ENCODE measurements at places on chromosomes 12 and 14.

DNA sequence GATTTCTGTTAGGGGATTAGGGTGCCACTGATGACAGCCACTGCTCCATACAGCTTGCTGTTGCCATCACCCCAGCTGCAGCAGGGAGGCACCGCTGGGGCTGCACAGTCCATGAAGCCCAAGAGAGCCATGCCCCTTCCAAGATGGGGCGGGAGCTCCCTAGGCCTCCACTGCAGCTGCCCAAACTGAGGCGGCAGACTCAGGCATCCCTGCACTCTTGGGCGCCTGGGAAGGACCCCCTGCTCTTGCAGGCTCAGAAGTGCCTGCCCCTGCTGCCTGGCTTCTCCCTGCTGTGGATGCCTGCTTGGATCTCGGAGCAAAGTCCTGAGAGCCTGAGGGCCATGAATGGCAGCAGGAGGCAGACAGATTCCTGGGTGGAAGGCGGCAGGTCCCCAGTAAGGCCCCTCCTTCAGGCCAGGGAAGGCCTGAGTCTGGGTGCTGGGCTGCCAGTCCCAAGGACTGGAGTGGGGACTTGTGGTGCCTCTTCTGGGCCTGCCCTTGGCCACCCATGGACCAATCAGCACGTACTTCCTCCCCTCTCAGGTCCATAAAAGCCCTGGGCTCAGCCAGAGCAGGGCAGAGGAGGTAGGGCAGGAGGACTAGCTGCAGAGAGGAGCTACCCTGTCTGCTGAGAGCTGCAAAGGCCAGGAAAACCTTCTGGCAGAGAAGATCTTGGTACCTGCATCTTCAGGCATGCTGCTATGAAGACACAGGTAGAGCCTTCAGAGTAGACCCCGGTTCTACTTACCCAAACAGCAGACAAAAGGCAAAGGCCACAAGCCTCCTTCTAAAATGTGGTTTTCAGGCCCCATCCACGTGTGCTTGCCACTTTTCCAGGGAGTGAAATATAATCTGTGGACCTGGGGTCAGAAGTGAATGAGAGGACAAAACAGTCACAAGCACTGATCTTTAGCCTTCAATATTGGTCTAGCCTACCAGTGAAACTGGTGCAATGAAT, 30.0 kb upstream of the STK38L start:
- no peak for DNase-seq

GRCh38 chr14:67820428-67820971, 921 bp downstream of the RAD51B start:
- DNase-seq: no peak

DNA sequence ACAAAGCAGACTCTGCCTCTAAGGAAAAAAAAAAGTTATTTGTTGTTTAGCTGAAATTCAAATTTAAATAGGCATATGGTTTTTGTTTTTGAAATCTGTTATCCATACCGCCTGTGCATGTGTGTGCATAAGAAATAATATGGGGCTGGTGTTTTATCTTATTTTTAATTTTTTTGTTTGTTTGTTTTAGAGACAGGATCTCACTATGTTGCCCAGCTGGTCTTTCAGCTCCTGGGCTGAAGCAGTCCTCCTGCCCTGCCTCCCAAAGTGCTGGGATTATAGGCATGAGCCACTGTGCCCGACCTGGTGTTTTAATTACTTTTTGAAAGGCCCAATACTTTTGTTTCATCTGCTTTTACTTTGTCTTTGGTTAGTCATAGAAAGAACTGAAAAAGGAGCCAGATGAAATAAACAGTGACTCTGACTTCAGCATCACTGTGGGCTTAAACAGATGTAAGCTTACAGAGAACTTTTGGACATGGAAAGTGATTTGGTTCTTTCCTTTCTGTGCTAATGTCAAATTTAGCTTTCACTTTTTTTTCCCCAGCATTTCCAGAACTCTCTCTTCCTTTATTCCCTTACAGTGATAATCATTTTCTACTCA, 37.2 kb downstream of the SUPT16H start:
- DNase-seq: no peak

DNA sequence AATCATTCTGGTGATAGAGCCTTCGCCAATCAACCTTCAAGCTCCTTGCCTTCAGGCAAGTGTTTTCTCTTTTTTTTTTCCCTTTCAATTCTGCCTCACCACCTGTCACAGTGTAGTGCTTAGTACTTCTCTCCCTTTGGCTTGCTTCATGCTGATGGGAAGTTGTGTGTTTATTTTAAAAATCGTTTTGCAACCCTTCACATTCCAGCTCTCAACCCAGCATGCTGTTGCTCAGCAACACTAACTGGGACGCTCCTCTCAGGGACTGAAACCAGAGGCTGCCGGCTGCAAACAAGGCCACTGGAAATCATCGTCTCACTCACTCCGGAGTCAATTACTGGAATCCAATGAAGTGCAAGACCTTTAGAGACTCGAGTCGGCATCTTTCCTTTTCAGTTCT, 342.7 kb downstream of the PRKD1 start:
- DNase-seq: peak; percentile 5

GRCh38 chr12:3170423-3171194, 93.4 kb downstream of the TSPAN9 start:
- DNase-seq: no peak

DNA sequence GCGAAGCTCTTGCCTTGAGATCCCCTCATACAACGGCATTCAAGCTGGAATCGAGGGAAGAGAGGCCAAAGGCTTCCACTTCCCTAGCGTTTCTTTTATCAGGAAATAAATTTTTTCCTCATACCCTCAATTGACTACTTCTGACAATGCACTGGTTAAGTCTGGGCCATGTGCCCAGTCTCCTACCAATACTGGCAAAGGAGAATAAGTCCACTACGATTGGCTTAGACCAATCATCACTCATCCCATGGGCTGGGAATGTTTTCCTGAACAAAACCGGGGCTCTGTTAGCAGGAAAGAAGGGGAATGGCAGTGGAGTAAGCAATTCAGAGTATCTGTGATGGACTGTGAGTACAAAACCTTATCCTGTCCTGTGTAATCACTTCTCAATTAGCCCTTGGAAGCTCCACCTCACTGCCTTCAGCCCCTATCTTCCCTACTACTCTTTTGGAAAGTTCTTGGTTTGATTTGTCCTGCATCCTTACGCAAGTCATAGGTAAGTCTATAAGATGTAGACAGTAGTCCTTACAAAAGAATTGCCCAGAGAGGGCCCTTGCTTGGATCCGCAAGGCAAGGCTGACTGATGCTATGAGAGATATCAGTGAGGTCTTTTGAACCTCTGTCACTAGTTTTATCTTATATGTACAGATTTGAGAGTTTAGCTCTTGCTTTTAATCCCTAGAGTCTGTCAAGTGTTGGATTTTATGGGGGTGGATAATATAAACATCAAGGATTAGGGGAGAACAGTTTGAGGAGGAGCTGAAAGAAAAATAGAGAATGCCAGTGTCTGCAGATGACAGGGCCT, 36.3 kb upstream of the CDK17 start:
- DNase-seq: no peak

GRCh38 chr12:2959192-2959504, at the start of gene TEAD4:
TEAD4 (plus strand) TSS chr12:2959397.
- DNase-seq: peak; percentile 74

DNA sequence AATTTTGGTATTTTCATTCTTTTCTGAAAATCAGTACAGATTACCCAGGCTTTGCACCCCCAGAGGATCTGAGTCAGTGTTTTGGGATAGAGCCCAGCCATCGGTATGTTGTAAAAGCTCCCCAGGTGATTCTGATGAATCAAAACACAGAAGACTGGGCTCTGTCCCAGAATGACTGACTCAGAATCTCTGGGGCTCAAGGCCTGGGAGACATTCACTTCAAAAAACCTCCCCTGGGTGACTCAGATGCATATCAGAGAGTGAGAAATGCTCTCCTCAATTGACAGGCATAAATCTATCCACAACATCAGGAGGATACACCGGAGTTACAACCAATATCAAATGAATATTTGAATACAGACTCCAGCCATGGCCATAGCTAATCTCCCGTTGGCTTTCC, 32.6 kb downstream of the SLC35F4 start:
- DNase-seq: no peak

- DNase-seq: no peak
These were observed 44.0 kb upstream of the EAPP start for GRCh38 chr14:34583525-34583924.

DNA sequence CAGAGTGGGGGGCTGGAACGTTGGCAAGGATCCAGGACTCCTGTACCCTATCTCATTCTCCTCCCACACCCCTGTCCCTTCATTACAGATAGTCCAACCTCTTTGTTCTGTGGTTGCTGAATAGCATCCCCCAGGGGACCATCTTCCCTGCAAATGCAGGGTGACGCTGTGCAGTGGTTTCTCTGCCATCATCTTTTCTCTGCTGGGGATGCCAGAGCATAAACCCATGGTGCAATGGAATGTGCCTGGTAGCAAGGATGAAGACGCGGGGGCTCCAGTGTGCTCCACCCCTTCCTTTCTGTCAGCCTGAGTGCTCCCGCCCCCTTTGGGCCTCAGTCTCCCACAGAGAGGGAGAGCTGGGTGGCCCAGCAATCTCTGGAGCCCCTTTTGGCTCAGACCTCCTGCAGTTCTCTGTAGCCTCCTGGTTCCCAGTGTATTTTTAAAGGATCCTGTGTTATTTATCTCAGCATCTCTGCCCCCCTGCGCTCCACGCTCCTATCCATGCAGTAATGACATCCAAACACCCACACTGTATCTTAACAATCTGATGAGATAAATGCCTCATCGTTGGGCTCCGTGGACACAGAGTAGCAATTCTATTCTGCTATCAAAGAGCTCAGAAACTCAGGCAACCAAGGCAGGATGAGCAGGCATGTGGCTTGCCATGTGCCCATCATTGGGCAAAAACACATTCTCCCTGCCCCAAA, 212.8 kb downstream of the CACNA1C start:
- no peak for DNase-seq

DNA sequence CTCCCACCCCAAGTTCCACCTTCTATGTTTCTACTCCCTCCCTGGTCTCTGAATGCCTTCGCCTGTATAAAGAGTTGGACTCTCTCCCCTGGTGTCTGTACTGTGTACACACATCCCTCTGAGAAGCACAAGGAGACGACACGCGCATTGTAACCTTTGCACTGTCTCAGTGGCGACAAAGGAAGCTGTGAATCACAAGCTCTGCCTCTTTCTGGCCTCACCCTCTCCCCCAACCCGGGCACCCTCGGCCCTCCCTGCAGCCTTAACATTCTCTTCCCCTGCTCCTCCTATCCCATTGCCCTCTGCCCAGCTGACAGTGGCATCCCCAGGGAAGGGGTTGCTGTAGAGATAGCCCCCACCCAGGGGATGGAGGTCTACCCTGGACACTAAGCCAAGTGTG, 2.5 kb upstream of the SMARCD1 start:
- no peak for DNase-seq

DNA sequence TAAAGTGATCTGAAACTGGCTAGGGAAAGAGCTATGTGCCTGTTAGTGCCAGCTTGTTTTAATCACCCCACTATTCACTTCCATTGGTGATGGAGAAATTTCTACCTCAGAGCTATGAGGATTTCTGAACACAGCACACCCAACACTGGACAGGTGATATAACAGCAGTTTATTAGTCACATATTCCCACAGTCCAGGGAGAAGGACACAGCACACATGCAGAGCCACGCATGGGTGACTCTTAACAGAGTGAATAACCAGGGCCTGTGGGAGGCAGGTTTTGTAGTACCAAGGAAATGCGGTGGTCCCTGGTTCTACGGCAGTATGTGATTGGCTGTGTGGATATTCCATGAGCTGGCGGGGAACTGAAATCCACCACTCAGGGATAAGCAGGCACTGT, 455.1 kb downstream of the BTG1 start:
- DNase-seq: no peak

GRCh38 chr12:55654511-55655214, 18.0 kb downstream of the OR10P1 start:
- DNase-seq: no peak

DNA sequence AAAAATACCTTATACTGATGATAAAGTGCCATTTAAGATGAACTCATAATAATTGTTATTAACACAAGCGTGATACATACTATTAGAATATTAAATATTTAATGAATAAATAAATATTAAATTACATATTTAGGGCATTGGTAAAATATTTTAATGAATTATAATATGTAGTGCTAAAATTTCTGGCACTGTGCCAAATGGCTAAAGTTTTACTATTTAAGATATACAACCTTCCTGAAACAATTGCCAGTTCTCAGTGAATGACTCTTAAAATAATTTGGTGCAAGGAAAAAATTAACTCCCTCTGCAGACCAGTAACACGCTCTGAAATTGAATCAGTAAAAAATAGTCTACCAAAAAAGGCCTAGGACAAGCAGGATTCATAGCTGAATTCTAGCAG, 428.9 kb upstream of the ATXN7L3B start:
- DNase-seq: no peak

DNA sequence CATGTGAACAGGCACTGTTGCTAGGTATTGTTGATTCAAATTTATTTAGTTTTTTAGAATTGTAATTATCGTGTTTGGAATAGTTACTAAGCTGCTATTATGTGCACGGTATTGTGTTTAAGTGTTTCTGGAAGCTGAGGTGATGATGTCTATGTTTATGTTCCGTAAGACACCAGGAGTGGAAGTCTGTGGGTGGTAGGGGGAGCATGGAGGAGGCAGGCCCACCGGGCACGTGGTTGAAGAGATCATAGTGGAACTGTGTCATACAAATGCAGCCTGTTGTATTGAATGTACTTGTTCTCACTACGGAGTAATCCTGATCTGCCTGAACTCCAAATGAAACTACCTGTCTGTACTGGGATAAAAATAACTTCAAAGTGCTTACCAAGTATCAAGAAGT, 36.1 kb upstream of the STXBP6 start:
- no peak for DNase-seq

- DNase-seq: no peak
These were observed 35.4 kb upstream of the EMP1 start for GRCh38 chr12:13161172-13161571.

- no peak for DNase-seq
These were observed 14.5 kb upstream of the LLPH start for GRCh38 chr12:66144791-66145754.

GRCh38 chr14:77275601-77276017, 4.6 kb upstream of the NGB start:
- DNase-seq: no peak

DNA sequence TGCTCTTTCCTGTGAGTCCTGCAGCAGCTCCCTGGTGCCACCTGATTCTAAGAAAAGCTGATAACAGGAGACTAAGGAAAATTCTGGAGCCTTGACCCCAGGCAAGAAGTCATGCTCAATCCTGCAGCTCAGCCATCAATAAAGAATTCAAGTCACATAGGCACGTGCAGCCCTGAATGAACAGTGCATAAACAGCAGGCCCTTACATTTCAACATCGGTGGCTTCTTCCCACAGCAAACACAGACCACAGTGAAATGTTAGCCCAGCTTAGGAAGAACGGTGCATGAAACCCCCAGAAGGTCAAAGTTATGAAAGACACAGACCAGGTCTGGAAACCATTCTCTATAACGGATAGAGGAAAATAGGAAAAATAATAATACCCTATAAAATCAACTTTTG, 10.5 kb downstream of the CINP start:
- DNase-seq: no peak

- no peak for DNase-seq
These were observed 1.8 kb downstream of the C12orf57 start for GRCh38 chr12:6945613-6946012.

All from NCI-H1930 (cell line).